Diencephalon (tissue), 1 donor: ENCODE measurements at places on chromosomes 4 and X. TPM values are rescaled to one million over a fixed set of nuclear protein-coding genes. Genes with fewer than 3 reads are reported as not detected.

Gene TRIM61
- 3.2 TPM for total RNA-seq

Gene PAGE5
- not detected for total RNA-seq

Gene CLNK
- total RNA-seq: not detected

Gene TEX13B
- total RNA-seq: not detected

Gene PCYT1B
- total RNA-seq: 28.4 TPM

Gene TLR3
- 2.1 TPM for total RNA-seq

Gene MAGEA2B
- not detected for total RNA-seq

Gene RWDD4
- 23.5 TPM for total RNA-seq

Gene SRPX
- 5.3 TPM for total RNA-seq

Gene MTNR1A
- 2.8 TPM for total RNA-seq

Gene MRFAP1L1
- 101 TPM for total RNA-seq

Gene ADGRL3
- 257 TPM for total RNA-seq

Gene GAGE1
- not detected for total RNA-seq

Gene MAGEE1
- total RNA-seq: 27.5 TPM

Gene RAP2C
- total RNA-seq: 19.6 TPM

Gene SH3RF1
- total RNA-seq: 22.4 TPM

Gene CNKSR2
- 54.7 TPM for total RNA-seq

Gene BEX1
- total RNA-seq: 172 TPM

Gene NRK
- 0.46 TPM for total RNA-seq

Gene MAGIX
- total RNA-seq: 2.8 TPM

Gene SLC38A5
- 36.7 TPM for total RNA-seq

Gene NSUN7
- 12.9 TPM for total RNA-seq

Gene ASB9
- total RNA-seq: 1.2 TPM

Gene ARHGEF6
- total RNA-seq: 26.8 TPM

Gene STIM2
- 35.1 TPM for total RNA-seq

Gene CTAG1A
- not detected for total RNA-seq

Gene DOK7
- total RNA-seq: 2.5 TPM

Gene KLB
- total RNA-seq: 0.46 TPM

Gene GRPR
- total RNA-seq: 1.4 TPM

Gene UGT8
- 15.0 TPM for total RNA-seq

Gene AFP
- total RNA-seq: not detected

Gene SPACA5
- total RNA-seq: not detected
